ENCODE measurements at places on chromosomes 5 and 9.

DNA sequence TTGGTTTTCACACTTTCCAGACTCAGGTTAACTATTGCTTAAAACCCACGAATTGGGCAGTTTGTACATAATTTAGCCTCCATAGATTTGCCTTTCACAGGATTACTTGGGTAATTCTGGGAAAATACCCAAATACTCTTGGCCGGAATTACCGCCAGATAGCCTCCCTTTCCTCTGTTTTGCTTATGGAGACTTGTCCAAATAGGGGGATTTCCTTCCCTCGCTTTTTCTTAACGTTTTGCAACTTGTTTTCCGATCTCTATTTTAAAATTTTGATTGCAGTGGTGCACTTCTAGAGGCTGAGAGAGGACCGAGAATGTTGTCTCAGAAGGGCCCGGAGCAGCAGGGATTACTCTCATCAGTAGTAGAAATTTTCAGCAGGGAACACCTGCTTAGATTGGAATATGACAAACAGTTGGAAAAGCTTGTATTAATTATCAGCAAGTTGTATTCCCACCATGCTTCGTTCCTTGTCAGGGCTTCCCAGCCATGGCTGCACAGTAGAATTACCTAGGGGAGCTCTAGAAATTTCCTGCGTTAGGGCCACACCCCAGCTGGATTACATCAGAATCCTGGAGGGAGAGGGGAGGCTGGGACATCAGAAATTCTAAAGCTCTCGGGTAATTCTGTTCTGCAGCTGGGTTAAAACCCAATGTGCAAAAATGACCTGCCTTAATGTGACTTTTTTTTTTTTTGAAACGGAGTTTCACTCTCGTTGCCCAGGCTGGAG lies 329.1 kb downstream of the SH3GL2 start:
- DNase-seq, result no peak

DNA sequence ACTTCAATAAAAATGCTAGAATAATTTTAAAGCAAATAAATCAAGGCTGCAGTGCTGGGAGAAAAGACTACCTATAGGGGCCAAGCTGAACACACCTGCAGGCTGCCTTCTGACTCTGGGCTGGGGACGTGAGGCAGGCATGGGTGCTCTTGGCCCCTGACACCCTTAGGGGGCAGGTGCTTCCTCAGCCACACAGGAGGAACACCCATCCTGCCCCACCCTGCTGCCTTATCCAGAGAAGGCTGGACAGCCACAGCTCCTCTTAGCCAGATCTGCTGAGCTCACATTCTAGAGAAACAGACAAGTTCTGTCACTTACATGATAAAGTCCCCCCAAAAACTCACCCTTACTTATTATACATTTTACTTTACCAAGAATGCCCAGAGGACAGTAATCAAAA lies 6.6 kb upstream of the LMX1B start:
- DNase-seq, result no peak

DNA sequence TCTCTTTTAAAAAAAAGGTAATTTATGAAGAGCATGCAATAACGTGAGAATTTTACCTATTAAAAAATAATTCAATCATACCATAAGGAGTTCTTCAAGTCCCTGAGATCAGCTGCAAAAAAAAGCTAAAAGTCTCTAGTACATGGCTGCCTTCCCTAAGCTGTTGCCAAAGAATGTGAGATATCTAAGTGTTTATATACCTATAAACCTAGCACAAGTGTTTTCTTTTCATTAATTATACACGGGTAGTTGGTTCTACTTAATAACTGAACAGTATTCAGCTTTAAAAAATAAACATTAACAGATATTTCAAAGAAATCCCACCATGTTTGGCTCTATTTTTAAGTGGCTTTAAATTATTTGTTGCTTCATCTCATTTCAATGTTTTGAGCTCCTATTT lies 25.9 kb downstream of the FNBP1 start:
- no peak for DNase-seq

GRCh38 chr9:79185866-79186265 lies 385.9 kb upstream of the TLE4 start:
- DNase-seq, result no peak

- no peak for DNase-seq
These were observed 35.0 kb upstream of the DMRT1 start for GRCh38 chr9:806285-807156.

DNA sequence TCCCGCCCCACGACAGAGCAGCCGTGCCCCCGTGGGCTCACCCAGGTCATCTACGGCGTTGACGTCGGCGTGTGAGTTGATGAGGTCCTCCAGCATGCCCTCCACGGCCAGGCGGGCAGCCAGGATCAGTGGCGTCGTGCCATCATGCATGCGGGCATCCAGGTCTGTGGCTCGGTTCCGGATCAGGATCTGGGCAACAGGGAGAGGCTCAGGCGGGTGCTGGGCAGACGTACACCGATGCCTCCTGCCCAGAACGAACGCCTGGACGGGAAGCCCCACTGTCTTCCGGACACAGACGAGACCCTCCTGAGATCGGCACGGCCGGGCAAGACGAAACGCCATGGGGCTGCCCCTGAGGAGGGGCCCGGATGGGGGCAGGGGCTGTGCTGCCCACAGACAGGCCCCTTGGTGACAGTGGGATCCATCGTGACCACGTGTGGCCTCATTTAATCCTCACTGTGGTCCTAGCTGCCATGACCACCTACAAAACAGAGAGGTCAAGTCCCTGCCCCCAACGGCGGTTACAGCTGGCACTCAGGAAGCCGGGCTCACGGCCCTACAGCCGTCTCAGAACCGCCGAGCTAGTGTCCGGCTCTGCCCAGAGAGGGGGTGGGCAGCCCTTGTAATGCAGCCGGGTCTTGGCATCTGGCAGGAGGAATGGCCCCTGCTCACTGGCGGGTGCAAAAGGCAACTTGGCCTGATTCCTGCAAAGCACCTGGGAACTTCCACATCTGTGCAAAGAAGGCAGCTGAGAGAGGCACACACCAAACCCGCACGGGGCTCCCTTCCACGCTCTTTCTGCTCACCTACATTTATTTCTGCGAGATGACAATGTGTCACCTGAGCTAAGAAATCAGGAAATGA lies 16.5 kb upstream of the SEC16A start:
- DNase-seq, result no peak

DNA sequence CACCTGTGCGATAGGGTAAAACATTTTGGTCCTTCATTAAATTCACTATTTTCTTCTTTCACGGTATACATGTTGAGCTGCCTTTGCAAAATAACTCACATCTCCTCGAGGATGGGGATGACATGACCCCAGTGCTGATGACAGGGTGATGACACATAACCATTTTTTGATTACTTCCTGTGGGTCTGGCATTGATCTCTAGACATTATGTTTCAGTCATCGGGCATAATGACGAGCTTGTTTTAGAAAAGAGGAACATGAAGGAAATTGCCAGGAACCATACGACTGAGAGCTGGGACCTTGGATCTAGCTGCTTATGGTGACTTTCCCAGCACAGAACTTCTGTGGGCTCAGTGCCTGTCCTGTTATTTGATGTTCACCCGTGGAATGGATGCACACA lies 25.2 kb downstream of the COL5A1 start:
- DNase-seq, result no peak

GRCh38 chr5:150434464-150434863 lies 15.1 kb downstream of the RPS14 start:
- DNase-seq, result peak; percentile 78

- DNase-seq, result no peak
These were observed 37.1 kb upstream of the RAPGEF6 start for GRCh38 chr5:131671994-131672655.

DNA sequence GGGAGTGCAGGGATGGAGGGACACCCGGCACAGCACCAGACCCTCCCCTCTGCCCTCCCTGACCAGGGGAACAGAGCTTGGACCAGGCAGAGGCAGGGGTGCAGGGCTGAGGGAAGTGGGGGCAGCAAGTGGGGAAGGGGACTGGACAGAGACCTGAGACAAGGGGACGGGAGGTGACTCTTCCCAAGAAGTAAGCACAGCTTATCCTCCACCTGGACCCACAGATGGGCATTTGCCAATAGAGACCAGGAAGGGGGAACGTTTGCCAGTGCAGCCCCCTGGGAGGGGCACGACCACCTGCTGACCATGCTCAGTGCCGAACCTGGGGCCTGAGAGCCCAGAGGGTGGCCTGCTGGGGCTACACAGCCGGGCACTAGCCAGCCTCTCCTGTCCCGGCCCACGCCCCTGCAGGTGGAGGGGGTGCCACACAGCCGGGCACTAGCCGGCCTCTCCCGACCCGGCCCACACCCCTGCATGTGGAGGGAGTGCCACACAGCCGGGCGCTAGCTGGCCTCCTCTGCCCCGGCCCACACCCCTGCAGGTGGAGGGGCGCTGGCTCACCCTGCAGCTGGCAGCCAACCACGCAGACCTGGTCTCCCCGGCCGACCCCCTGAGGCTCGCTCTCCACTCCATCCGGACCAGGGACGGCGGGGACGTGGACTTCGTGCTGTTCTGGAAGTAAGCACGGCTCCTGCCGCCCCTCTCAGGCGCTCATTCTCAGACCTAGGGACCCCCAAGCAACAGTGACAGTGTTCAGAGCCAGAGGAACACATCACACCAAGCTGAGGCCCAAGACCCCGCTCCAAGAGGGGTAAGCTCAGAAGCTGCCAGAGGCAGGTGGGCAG lies 24.3 kb downstream of the GLT6D1 start:
- no peak for DNase-seq

DNA sequence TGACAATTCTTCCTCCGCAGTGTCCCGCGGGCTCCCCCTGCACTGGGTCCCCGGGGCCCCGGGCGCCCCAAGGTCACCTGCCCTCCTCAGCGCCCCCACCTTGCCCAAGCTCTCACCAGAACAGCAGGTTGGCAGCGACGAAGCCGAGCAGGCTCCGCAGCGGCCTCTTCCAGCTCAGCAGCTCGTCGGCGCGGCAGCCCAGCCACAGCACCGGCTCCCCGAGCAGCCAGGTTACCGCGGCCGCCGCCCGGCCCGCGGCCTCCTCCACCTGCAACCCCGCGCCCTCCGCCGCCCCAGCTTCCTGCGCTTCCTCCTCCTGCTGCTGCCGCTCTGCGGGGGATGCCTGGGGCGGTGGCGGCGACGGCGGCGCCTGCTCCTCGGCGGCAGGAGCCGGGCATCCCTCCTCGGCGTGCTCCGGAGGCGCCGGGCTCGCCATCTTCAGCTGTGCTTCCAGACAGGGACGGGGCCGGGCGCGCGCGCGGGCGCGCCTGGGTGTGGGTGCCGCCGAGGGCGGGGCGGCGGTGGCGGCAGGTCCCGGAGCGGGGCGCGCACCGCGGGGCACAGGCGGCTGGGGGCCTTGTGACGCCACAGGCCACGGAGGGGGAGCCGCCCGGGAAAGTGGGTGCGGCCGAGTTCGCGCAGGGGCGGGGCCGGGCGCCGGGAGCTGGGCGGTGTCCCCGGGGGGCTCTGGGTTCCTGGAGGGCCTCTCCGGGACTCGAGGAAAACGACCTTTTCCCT lies at the start of gene RETREG1:
TSS of gene RETREG1 (minus strand) at position 462 of the 738 bp plus-strand sequence. CDS start at position 436, 26 bp downstream.
- no peak for DNase-seq

DNA sequence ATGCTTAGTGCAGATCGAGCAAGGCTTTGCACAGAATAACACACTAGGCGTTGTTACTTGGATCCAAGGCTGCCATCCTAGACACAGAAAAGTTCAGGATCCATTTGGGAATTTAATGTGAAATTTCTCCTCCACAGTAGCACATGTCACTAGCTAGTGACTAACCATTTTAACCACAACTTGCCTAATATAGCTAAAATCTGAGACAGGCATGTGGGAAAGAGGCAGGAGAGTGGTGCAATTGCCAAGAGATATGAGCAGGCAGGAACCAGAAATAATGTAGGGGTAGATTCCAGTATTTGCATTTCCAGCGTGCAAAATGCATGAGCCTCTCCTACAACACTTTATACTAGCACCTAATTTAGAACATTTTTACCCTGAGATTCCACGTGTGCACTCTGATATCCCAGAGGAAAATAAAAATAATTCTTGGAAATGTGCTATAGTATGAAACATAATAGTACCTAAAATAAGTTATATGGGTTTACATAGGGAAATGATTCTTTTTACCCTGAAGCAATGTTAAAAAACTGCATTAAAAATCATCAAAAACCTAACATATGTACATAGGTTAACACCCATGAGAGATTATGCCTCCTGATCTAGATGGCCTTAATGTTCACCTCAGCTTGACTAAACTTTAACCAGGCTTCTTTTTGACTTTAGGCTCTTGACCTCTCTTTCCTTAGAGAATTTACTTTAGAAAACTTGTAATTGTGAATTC lies 1230.6 kb upstream of the NUDT12 start:
- DNase-seq, result no peak

DNA sequence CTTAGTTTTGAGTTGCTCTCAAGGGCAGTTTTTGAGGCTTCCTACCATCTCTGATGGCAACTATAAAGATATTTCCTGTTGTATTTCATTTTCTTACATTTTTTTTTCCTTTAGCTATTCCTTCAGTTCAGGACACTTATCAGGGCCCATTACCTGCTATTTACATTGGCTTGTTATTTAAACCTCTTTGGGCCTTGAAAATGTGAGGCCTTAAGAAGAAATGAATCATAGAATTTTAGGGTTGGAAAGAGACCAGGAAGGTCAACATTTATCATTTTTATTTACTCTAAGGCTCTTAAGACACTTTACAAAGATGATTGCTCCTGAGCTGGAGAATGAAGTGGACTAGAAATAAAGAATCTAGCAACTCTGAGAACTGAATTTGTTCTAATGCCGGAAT lies 335.2 kb downstream of the DTWD2 start:
- DNase-seq, result no peak

GRCh38 chr5:52922384-52922783 lies 66.8 kb upstream of the ITGA2 start:
- DNase-seq, result peak; percentile 49

GRCh38 chr5:1417586-1418225 lies 27.5 kb downstream of the SLC6A3 start:
- no peak for DNase-seq

- DNase-seq, result no peak
These were observed 108.4 kb upstream of the SARDH start for GRCh38 chr9:133846483-133847090.

DNA sequence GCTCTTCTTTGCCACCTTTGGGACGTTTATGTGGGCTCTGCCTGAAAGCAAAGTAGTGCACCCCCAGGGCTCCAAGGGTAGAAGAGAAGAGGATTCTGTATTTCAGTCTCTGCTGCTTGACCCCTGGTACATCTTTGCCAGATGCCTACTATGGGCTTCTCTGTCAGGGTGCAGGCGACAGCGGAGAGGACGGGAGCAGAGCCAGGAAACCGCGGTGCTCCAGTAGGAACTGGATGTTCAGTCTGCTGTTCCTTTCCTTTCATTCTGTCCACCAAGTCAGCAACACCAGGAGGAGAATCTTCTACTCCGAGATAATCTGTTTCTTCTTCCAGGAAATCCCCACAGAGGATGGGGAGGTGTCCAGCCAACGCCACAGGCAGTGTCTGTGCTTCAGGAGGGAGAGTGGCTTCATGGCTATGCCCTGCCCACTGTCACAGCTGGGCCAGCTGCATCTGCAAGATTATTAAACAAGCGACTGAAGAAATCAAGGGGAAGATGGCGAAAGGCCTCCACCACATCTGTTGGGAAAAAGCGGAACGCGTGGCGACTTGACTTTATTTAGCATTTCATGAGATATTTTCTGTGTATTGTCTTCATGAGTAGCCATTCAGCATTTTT lies 398.3 kb downstream of the IRX1 start:
- no peak for DNase-seq

- DNase-seq, result no peak
These were observed 64.0 kb upstream of the TUSC1 start for GRCh38 chr9:25742256-25742655.

- no peak for DNase-seq
These were observed 58.3 kb downstream of the PIK3R1 start for GRCh38 chr5:68273717-68274409.

GRCh38 chr5:149641000-149641576 lies 59.8 kb downstream of the ARHGEF37 start:
- no peak for DNase-seq
